ENCODE measurements at places on chromosomes 4 and X.

DNA sequence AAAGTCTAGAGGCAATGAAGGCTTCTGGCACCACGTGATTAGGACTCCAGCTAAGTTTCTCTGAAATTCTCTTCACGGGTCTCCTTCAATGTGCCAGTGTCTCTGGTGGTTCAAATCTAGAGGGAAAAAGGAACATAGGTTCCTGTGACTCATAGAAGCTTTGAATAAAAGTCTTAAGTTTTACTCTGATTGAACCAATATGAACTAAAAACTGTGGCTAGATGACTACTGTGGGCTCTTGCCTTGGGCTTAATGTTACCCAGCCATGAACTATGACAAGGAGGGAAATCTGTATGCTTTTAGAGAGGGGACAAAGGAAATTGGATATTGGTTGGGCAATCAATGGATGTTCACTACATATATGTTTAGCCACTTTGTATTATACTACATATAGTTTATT lies 49.9 kb upstream of the TEX13D start:
- DNase-seq: no peak

- DNase-seq: no peak
These were observed 77.9 kb downstream of the TBL1X start for GRCh38 chrX:9542761-9543111.

- no peak for DNase-seq
These were observed 8.7 kb upstream of the SHOX start for GRCh38 chrX:621705-622503.

DNA sequence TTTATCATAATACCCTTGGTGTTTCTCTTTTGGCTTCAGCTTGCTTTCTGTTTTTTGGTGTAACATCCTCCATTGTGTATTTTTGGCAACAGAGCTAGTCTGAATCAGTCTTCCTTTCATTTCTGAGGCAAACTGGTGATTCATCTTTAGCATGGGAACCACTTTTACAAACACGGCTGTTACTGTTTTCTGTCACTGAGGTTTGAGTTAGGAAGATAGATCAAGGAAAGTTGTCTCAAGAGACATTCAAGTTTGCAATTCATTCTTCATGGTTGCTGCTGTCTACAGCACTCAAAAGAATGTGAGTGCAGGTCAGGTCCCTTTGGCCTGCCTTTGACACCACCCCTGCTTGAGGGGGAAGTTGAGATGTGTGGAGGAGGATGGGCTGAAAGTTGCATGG lies 36.3 kb downstream of the IL21 start:
- peak; percentile 81 for DNase-seq

DNA sequence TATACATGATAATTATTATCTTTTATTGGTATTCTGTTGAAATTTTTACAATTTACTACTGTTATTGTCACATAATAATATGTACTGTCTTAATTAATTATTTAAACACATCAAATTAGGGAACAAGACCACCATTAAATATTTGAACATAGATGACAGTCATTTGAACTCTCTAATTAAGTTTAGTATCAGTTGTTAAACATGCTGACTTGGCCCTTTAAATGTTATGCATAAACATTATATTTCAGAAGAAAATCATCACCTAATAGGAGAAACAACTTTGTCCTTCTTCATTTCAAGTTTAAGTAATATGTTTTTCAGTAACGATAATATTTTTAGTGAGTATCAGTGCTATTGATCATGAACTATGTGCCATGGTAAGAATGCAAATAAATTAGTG lies 623.5 kb upstream of the GNPDA2 start:
- DNase-seq: no peak

Measured in activated CD4-positive, alpha-beta T cell treated with anti-CD3 and anti-CD28 coated beads, Interleukin-2, amount 10 ng/mL, durations not matched to agents 24 days and 14 days (primary cell).